ENCODE measurements at places on chromosomes 13 and 19.

DNA sequence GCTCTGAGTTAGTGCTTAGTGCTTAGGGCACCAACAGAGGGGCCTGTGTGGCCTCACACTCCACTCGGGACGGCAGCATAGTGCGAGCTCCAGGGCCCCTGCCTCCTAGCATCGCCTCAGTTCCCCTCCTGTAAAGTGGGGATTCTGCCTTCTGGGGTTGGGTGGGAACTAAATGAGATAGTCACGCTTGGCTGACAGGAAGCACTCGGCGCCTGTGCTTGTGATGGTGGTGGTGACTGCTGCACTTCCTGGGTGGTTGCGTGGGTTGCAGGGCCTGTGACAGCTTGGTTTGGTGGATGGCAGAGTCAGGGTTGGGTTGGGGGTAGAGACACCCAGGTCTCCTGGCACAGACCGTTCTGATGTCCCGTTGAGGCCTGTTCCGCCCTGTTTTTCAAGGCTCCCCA, 7.7 kb downstream of the PLEKHF1 start:
- ATAC-seq, result peak; percentile 86

GRCh38 chr13:100089465-100090032, 656 bp downstream of the PCCA start:
- ATAC-seq, result peak; percentile 72

- no peak for ATAC-seq
Observed at GRCh38 chr13:106423530-106423929, 111.9 kb downstream of the EFNB2 start.

DNA sequence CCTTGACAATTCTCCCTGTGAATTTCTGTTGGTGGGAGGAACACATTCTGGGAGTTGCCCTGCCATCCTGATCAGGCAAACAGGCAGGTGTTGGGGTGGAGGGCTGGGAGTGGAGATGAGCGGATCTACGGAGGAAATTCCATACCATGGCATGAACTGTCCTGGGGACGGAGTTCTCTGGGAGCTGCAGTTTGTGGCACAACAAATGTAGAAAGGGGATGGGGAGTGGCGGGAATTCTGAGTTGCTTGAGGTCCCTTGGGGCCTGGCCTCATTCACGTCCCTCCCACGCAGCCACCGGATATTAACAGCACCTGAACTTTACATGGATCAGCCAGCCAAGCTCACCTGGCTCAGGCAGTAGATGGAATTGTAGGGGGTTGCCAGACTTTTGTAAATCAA, 70.0 kb downstream of the CHST8 start:
- no peak for ATAC-seq
